Uterine smooth muscle cell (primary cell): ENCODE measurements at places on chromosomes 4 and X. TPM values are rescaled to one million over a fixed set of nuclear protein-coding genes. Genes with fewer than 3 reads are reported as not detected.

CDS1 gene
- total RNA-seq: 0.11 and 0.37 TPM in 2 replicates

ARSJ gene
- 36.7 and 40.9 TPM in 2 replicates for total RNA-seq

UGT2A2 gene
- total RNA-seq: not detected in 2 replicates

PRR32 gene
- total RNA-seq: not detected in 2 replicates

SRPX2 gene
- 19.8 and 58.2 TPM in 2 replicates for total RNA-seq

IQCM gene
- 0.11 TPM in 1 of 2 replicates, not detected in the other for total RNA-seq

PHF8 gene
- 13.4 and 15.7 TPM in 2 replicates for total RNA-seq

ETDB gene
- total RNA-seq: not detected in 2 replicates

SH3BGRL gene
- 21.9 and 40.4 TPM in 2 replicates for total RNA-seq

CNKSR2 gene
- 1.1 and 2.4 TPM in 2 replicates for total RNA-seq

RAB41 gene
- total RNA-seq: not detected in 2 replicates

ACOT9 gene
- 71.5 and 79.5 TPM in 2 replicates for total RNA-seq
